Mammary microvascular endothelial cell (primary cell): ENCODE measurements at places on chromosomes 6 and 20. TPM values are rescaled to one million over a fixed set of nuclear protein-coding genes. Genes with fewer than 3 reads are reported as not detected.

Gene EEF1A2
- total RNA-seq: 0.20 and 0.40 TPM in 2 replicates

Gene SLC32A1
- not detected in 2 replicates for total RNA-seq

Gene AARS2
- 15.9 and 16.1 TPM in 2 replicates for total RNA-seq

Gene RAET1G
- 0.27 and 0.34 TPM in 2 replicates for total RNA-seq
